NB4 (cell line): ENCODE measurements at places on chromosomes 13 and 19.

DNA sequence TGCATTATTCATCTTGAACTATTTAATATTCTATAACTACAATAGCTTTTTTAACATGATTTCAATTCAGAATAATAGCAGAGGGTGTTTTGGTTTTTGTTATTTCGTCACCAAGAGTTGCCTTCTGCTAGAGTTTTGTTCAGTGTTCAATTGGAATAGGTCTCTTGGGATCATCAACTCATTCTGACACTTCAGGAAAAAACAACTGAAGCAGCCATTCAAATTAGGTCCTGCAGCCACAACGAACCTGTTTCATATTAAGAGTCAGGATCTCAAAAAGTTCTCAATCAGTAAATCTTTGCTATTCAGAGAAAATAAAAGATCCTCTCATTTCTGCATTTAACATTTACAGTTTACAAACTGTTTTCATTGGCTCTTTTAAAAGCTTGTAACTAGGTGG, 2.4 kb upstream of the CHAMP1 start:
- DNase-seq = peak; percentile 81

DNA sequence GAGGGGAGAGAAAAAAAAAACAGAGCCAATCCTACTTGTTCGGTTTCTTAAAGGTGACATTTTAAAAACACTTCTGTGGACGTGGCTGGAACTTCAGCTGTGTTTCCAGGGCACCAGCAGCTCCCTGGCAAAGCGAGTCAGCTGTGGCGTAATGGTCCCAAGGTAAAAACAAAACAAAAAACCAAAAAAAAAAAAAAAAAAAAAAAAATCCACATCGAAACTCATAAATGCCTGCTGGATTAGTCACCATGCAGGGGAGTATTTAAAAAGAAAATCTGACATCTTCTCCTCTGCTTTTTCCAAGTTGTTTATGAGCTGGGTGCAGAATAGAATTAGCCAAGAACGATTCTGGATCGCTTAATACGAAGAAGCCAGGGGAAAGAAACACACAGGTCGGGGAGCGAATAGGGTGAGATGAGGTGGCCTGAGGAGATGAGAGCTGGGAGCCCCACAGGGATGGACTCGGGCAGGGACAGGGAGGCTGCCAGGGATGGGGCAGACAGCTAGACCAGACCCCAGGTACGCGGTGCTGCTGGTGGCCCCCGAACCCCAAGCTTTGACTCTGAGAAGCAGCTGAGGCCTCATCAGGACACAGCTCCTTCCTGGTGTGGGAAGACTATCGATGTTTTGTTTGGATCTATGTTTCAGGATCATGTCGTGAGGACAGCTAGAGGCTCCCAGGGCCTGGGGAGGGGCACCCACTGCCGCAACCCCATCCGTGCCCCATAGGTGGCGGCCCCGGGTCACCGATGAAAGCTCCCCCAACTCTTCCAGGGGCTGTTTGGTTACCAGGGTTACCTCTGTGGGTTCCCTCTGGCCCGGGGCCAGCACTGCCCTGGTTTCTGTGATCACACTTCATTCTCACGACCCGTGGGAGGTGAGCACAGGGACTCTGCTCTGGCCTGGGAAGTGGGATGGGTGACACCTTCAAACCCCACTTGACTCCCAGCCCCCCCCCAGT, 3.1 kb upstream of the CTXN1 start:
- DNase-seq = peak; percentile 79

- no peak for DNase-seq
Observed at GRCh38 chr19:41295499-41295898, 14.5 kb upstream of the CCDC97 start.

- peak; percentile 82 for DNase-seq
Observed at GRCh38 chr13:114148521-114148855, 16.1 kb upstream of the RASA3 start.

DNA sequence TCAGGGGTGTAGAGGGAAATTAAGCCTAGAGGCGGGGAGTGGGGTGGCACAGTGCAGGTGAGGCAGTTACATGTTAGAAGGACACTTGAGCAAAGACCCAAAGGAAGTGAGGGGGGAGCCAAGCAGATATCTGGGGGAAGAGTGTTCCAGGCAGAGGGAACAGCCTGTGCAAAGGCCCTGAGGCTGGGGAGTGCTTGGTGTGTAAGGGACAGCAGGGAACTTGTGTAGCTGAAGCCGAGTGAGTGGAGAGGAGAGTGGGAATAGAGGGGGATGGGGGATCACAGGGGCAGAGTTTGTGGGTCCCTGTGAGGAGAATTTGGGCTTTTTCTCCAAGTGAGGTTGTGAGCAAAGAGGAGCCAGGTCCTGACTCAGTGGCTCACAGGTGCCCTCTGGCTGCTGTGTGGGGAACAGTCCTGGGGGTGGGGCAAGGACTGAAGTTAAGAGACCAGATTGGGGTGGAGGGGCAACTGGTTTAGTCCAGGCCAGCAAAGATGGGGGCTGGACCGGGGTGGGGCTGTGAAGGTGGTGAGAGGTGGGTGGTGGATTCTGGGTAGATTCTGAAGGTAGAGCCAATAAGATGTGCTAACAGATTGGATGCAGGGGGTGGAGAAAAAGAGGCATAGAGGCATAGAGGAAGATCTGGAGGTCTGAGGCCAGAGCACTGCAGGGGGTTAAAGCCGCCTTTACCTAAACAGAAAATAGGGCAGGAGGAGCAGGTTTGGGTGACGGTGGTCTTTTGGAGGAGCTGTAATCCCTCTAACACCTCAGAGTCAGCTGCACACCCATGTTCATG, 75.3 kb downstream of the CACNA1A start:
- peak; percentile 46 for DNase-seq

DNA sequence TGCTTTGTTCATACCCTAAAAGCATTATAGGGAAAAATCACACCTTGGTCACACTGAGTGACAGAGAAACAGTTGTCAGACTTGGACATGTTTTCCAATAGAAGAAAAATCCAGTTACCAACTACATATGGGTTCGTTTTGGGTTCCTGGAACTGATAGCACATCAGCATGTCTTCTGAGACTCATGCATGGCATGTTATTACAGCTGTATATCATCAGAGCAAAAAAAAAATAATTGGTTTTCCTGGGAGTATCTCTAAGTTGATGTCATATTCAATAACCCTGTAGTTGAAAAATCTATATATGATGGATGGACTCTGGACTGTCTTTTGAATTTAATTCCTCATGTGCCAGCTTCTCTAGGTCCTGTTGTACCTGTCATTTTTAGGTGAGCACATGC, 211.6 kb downstream of the DNAJC15 start:
- DNase-seq = no peak

- DNase-seq = no peak
Observed at GRCh38 chr13:59038824-59039223, 1124.9 kb downstream of the DIAPH3 start.

DNA sequence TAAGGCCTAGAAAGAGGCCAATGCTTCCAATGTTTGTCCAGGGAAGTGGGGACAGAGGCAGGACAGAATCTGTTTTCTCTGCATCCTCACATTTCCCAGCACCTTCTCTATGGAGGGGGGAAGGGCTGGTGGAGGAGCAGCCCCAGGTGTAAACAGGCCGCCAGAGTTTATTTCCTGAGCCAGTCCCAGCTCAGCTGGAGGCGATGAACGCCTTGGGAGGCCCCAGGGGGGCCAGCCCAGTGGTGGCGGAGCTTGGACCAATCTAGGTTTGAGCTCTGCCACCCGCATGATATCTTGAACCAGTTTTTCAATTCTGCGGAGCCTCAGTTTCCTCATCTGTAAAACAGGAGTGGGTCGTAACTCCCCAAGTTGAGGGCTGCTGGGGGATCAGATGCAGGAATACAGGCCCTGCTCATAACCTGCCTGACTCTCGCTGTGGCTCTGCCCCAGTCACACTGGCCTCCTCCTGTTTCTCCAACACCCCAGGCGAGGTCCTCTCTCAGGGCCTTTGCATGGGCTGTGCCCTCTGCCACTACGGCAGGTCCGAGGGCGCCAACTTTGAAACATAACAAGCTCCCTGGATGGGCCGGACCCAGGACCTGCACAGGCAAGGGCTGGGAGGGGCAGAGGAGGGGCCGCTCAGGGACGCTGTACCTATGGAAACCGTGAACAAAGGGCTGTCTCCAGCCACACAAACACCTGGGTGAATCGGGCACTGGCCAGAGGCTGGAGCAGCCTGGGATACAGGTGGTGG, 1.1 kb downstream of the TNFAIP8L1 start:
- no peak for DNase-seq

GRCh38 chr13:79662882-79663281, 181.9 kb downstream of the NDFIP2 start:
- no peak for DNase-seq

DNA sequence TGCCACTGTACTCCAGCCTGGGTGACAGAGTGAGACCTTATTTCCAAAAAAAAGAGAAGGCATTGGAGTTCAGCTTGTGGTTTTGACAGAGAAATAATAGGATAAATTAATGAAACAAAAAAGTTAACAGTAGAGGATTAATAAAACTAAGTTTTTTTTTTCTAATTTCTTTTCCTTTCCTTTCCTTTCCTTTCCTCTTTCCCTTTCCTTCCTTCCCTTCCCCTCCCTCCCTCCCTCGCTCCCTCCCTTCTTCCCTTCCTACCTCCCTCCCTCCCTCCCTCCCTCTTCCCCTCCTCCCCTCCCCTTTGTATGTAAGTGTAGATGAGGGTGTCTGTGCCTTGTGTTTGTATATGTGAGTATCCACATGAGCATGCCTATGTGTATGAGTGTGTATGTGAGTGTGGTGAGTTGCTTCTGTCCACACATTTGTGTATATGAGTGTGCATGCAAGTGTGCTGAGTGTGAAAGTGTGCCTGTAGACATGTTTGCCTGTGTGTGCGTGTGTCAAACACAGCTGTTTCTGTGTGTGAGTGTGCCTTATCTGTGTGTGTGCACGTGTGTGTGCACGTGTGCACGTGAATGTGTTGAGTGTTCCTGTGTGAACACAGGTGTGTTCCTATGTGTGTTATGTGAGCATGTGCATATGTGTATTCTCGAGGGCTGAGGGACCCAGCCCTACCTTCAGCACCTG, 12.5 kb upstream of the MZF1 start:
- DNase-seq = no peak

DNA sequence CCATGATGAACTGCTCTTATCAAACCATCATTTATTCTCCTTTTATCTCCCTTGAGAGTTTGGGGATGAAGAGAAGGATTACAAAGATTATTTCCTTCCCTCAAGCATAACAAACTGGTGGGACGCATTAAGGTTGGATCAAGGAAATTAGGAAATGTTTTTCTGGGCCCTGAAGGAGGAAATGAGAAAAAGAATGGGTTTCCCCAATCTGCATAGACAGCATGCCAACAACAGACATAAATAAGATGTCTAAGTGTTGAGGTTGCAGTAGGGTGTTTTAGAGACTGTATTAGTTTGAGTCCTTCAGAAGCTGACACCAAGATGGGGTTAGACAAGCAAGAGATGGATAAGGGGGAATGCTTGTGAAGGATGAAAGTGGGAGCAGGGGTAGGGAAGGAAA, 7.3 kb downstream of the EPSTI1 start:
- DNase-seq = no peak

DNA sequence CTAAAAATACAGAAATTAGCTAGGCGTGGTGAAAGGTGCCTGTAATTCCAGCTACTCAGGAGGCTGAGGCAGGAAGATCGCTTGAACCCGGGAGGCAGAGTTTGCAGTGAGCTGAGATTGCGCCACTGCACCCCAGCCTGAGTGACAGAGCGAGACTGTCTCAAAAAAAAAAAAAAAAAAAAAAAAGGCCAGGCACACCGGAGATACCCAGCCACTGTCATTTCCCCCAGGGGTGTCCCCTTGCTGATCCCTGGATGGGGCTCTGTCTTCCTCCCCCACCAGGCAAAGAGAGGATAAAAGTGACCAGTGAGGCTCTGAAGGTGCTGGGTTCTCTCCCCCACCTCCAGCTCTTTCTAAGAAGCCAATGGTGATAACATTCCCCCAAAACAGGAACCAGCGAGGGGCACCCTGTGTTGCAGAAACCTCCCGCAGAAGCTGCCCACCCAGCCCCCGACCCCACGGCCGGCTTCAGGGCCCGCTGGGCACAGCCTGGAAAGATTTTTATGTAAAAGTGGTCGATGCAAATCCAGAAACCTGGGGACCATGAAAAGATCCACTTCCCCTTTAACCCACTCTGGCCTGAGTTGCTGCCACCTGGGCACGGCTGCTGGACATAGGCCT, 61.4 kb upstream of the KLF2 start:
- peak; percentile 39 for DNase-seq

GRCh38 chr13:94157705-94158218, 321.7 kb downstream of the DCT start:
- DNase-seq = no peak

GRCh38 chr13:32021785-32022184, 9.8 kb upstream of the FRY start:
- DNase-seq = no peak

DNA sequence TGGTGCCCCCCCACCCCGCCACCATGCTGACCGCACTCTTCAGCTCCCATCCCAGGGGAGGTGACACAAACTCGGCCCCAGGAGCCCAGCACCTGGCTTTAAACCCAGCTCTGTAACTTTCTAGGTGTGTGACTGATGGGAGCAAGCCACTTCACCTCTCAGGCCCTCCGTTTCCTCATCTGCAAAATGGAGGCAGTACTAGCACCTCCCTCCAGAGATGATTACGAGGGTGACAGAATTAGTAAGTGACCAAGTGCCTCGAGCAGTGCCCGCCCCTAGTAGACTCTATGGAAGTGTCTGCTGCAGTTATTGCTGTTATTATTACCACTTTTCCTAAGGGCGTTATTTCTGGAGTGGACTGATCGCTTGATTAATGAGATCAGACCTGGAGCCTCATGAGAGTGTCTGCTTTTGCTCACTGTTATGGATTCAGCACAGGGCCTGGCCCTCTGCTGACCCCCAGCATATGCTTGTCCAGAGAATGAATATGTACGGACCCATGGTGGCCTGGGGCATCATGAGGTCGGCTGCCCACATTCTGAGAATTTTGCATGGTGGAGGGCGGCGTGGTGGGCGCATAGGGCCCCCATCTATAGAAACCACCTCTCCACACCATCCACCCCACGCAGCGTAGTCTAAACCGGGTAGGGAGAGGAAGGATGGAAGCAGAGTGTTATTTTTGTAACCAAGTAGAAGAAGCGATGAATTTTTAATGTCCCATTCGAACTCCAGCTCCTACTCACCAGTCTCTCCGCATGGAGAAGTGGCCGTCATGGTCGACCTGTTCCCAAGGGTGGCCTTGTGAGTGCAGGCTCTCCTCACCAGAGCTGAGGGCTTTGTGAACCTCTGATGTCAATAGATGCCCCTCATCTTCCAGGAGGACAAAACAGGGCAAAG, 48.2 kb downstream of the CAPN12 start:
- no peak for DNase-seq

GRCh38 chr13:114107686-114108081, 24.7 kb downstream of the RASA3 start:
- DNase-seq = no peak

- DNase-seq = peak; percentile 12
Observed at GRCh38 chr13:42078128-42078808, 29.8 kb downstream of the DGKH start.

DNA sequence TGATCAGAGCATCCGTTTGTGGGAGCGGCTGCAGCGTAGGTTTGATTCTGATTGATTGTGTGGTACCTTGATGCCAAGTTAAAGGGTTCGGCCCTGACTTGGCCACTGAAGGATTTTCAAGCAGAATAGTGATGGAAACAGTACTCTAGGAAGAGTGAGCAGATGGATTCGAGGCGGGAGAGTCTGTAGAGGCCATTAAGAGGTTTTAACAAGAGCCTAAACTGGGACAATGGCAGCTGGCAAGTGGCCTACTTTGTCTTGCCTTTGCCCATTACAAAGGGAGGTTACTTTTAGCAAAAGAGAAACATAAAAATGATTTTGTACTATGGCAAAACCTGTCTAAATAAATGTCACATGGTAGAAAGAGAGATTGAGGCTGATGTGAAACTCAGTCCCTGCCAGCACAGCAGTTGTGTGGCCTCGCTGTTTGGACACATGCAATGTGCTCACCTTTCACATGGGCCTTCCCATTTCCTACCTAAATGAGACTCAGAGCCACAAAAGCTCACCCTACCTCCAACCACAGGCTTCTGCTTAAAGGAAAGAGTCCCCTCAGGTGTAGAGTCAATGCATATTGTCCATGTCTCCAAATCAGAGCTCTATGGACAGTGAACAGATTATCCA, 62.4 kb upstream of the RAP2A start:
- DNase-seq = no peak
